ENCODE measurements at places on chromosomes 7 and 10.

GRCh38 chr7:42445691-42446090 lies 208.7 kb upstream of the GLI3 start:
- no peak for DNase-seq

DNA sequence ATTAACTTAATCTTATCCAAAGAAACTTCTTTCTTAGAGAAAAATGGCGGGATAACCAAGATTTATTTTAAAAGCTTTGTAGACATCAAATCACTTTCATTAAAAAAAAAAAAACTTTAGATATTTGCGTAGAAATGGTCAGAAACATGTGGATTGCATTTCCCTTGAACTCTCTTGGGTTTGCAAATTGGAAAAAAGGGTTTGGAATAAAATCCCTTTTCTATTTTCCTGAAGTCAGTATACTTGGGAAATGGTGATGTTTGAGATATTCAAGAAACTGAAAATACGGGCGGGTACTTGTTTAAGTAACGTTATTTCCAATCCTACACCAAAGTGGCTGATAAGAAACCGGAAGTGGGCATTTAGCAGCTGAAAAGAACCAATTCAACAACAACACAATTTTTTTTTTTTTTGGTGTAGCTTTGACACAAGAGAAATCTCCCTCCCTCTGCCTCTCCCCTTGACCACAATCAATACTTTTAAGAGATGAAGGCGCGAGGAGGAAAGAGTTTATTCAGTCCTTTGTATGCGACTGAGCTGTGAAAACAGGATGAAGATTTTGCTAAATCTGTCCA lies 13.7 kb upstream of the GFRA1 start:
- DNase-seq = no peak

DNA sequence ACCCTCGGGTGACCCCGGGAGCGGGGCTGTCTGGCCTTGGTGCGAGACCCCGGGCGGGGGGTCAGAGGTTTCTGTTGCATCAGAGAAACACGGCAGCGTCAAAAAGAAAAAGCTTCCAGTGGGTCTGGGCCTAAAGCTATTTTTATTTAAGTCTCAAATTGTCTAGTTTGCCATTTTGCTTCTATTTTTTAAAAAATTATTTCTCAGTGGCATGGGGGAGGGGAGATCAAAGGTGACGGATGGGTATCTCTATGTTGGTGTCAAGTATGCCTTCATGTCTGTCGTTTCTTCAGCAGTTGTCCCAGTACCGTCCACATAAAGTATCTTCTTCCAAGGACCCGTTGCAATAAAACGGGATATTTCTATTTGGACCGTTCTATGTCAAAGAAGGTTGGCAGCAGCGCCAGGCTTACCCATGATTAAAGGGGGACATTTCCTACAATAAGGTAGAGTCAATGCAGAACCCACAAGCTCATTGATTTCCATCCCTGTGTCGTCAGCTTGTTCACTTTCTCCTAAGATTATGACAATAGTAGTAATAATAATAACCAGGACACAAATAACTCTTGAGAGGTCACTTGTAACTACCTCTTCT lies 26.0 kb upstream of the VAX1 start:
- DNase-seq = no peak

- no peak for DNase-seq
These were observed 49.3 kb upstream of the HBP1 start for GRCh38 chr7:107119376-107120105.

DNA sequence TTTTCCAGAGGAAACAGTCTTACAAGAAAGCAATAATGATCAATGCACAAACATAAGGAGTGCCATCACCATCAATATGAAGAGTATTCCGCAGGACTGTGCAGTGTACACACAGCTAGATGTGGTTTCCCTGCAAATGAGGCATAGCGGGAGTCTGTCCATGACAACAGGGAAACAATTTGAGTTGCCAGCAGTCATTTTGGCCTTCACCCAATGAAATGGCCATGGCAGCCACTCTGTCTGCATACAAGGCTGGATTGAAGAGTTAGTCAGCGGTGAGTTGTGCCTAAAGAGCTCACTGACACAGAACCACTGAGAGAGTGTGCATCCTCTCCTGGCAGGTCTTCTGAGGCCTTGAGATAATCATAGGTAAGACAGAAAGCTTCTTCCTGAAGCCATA lies 303.3 kb downstream of the IPMK start:
- DNase-seq = no peak
